GM19239 (cell line): ENCODE measurements at places on chromosomes 3 and 15.

DNA sequence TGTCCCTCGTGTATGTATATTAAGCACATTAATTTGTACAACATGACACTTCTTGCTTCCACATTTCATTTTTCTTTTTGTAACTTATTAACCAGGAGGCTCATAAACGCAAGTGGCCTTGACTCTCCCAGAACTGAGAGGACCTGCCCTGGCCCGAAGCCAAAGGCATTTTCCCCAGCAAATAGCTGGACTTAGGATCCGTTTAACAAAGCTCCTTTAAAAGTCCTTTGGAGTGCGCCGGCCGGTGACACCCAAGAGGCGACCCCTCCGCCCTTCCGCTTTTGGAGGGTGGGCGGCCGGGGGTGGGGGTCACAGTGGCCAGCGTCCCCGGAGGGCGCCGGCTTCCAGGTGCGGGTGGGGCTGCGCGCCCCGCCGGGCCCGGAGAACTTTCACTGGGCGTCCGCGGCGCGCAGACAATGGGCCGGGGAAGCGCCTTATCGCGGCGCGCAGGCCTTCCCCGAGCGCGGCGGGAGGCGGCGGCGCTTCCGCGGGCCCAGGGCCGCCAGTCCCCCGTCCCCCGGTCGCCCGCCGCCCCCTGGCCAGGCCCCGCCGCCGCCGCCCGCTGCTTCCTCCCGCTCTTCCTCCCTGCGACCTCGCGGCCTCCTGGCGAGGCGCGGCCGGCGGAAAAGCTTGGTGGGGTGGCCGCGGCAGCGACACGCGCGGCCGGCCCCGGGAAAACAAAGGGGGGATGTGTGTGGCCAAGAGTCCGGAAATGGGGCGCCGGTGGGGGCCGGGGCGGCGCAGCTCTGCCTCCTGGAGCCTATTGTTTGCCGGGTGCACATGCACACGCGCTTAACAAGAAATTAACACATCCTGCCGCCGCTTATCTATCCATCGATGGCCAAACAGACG is 613.4 kb downstream of the MCTP2 start:
- no peak for DNase-seq

- no peak for DNase-seq
Measured at GRCh38 chr3:129525341-129525968, 3.0 kb upstream of the RHO start.

- no peak for DNase-seq
Measured at GRCh38 chr15:81363718-81364500, 10.1 kb downstream of the TMC3 start.

DNA sequence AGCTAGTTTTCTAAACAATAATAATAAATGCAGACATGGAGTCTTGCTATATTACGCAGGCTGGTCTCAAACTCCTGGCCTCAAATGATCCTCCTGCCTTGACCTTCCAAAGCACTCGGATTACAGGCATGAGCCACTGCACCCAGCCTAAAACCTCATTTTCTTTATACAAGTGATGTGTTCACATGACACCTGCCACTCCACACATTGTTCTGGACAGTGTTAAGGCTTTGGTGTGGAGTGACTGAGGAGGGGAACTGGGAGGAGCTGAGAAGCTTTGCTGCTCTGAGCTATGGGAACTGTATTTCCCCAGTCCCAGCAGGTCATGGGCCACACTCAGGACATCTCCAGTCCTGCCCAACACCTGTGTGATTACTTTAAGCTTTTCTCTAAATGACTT is 380.0 kb downstream of the LRTM1 start:
- DNase-seq = no peak

GRCh38 chr15:90259524-90259923 is 5.9 kb upstream of the NGRN start:
- no peak for DNase-seq

DNA sequence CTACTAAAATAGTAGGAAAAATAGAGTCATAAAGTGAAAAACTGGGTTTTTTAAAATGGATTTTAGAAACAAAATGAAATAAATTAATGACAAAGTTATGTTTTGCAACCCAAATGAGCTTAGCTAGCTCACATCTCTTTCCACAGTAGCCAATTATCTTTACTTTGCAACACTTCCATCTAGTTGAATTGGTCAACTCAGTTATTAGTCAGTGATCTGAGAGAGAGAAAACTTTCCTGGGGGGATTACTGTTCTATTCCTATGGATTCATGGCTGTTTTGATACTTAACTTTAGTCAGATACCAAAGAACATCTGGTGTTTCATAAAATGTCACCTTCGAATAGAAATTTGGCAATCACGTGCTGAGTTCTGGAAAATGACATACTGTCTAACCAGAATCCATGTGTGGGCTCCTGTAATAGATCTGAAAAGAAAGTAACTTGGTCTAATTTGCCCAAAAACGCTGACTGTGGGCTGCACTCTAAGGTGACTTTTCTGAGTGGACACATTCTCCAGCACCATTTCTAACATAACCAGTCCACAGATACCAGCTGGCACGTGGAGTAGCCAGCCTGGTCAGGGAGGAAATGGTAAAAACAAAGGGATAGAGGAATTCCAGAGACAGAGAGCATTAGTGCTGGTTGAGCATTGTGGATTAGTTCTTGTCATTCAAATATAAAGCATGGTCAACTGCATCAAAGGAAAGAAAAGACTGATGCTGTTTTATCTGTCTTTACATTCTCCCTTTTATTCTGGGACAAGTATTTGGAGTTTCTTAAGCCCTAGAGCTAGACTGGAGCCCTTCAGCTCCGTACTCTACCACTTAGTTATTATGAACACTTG is 45.2 kb upstream of the CCDC80 start:
- DNase-seq = no peak

GRCh38 chr15:27179789-27180188 is 208.8 kb downstream of the GABRG3 start:
- DNase-seq = no peak

DNA sequence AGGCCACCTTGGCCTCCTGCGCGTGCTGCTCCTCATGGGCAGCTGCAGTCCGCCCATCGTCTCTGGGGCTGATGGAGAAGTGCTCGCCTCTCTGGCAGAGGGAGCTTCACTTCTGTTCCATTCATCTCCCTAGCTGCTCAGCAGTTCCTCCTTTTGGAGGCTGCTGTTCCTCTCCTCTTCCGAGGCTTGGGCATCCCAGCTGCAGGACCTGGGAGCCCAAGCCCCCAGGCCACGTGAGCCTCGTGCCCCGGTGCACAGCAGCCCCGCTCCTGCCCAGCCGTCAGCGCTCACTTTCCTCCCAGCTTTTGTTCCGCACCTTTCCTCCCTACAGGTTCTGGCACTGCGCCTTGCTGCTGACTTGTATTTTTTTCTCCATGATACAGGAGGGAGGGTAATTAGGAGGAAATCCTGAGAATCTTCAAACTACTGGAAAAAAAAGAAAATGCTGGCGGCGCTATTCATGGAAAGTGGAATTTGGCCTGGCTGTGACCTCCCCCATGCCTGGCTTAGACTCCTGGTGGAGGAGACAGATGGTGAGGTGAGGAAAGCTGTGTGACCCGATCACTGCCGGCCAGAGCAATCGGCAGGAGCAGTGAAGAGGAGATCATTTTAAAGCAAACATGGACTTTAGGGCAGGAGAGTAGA is 210.1 kb downstream of the CHST2 start:
- DNase-seq = no peak

DNA sequence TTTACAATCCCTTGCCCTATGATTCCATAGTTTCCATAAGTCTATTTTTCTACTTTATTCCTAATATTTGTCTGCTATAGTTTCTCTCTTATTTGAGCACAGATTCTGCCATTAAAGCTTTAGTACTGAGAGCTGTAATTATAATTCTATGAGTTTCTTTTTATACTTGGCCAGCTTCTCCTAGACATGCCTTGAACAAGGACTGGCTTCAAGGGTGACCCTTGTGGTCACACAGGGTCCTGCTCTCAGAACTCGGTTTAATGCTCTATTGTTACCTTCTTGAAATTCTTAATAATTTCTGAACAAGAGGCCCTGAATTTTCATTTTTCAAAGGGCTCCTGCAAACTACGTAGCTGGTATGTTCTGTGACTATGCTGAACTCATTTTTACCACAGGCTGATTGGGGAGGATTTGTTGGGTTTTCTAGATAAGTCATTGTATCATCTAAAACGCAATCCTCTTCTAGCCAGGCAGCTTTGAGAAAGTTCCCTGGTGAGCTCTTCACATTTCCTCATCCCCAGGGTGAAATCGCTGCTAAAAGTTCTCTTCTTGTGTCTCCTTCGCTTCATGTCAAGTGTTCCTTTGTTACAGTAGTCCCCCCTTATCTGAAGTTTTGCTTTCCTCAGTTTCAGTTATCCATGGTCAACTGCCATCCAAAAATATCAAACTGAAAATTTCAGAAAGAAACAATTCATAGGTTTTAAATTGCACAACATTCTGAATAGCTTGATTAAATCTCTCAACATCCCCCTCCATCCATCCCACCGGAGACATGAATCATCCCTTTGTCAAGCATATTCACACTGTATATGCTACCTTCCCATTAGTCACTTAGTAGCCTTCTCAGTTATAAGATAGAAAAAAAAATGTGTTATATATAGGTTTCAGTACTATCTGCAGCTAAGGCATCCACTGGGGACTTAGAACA is 12.6 kb upstream of the PLCL2 start:
- no peak for DNase-seq

- DNase-seq = no peak
Measured at GRCh38 chr3:139548801-139549200, 9.3 kb upstream of the RBP1 start.

DNA sequence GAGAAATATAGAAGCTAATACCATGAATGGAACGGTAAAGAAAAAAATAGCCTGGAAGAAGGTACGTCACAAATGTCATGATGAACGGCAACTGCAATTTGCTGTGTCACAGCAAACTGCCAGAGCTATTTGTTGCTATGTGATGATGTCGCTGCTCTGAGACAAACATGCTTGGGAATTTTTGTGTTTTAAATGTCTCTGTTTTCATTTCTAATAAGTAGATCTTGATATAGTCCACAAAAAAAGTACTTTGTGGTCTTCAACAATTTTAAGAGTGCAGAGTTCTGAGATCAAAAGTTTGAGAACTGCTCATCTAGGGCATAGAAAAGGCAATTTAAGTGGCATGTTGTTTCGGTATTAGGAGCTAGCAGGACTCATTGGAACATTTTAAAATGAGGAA is 4.3 kb upstream of the NR1D2 start:
- no peak for DNase-seq

- DNase-seq = no peak
Measured at GRCh38 chr3:149613988-149614387, 43.8 kb downstream of the WWTR1 start.

DNA sequence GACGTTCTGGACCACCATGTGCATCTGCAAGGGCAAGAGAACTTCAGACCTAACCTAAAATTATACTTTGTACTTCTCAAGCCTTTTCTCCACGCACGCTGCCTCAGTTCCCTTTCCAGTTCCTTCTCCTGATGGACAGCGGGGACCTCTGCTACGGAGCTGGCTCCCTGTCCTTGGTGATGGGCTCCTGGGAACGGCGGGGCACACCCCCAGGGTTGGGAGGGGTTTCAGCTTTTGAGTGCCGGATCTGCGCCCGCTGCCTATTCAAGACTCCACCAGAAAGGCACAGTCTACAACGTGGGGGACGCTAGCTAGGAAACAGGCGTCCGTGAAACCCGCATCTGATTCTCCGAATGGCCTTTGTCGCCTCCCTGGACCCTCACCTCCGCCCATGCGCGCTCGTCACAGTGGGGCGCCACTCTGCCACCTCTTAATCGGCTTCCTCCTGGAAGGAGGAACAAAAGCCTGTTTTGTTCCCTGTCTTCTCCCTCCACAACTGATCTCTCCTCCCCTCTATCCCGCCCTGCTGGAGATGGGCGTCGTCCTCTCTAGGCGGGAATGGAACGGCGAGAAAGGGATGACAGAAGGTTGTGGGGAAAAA is 2.2 kb downstream of the GPR149 start:
- no peak for DNase-seq

DNA sequence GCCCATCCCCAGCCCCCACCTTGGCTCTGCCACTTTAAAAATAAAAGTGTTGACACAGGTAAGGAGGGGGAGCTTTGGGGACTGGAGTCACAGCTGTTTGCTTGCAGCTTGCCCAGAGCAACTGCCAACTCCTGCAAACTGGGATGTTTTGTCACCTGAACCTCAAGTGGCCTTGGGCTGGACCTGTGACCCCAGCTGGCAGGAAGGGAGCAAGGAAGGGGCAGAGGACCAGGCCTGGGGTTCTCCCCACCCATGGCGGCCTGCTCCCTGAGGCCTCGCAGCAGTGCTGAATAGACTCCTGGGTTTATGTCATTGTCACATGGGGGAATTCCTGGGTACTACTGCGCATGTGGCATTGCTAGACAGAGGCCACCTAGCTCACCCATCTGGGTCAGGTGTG is 246.9 kb upstream of the TLE3 start:
- no peak for DNase-seq

GRCh38 chr3:53482227-53482626 is 12.2 kb upstream of the CACNA1D start:
- no peak for DNase-seq

DNA sequence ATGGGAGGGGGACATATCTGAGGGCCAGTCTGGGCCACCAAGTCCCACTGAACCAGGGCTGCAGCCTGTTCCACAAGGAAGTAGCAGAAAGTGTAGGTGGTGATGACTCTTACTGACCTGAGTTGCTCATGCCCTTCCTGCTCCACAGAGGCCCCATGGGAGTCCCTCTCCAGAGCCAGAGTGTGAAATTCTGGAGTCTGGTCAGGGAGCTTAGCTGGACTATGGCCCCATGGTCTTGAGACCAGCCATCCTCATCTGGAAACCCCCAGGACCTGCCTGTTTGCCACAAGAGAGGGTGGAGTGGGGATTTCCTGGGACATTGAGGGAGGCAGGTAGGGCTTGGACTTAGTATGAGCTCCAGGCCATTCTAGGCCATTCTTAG is 3.0 kb downstream of the SPINT1 start:
- DNase-seq = no peak

- DNase-seq = no peak
Measured at GRCh38 chr3:111787556-111788463, 71.3 kb upstream of the PHLDB2 start.

DNA sequence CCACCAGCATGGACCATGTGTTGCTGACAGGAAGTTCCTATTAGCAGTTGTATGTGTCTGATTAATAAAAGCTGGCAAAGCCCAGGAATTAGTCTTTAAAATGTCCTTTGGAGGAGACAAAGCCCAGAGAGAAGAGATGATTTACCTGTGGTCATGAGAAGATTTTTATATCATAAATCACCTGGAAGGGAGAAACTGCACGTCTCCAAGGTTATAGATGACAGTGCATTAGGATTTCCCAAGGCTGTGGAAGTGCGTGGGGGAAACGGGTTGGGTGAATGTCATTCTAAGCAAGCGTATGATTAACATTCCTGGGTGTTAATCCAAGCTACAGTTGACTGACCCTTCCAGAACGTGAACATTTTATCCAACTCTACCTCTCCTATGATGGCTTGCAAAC is 76.6 kb downstream of the SLC6A11 start:
- no peak for DNase-seq

DNA sequence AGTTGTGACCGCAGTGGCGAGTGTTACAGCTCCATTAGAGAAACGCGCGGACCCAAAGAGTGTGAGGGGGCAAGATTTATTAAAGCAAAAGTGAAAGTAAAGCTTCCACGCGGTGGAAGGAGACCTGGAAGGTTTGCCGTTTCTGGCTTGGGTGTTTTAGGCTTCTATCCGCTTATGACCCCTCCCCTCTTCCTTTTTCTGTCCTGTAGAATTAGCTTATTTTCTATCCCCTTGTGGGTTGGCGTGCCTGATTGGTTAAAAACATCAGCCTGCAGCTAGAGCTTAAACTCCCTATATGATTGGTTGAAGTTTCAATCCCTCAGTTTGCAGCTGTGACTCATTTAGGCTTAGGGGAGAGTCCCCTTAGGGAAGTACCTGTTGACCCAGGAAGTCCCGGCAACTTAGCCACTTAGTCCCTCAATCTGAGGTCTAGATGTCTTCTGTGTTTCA is 39.6 kb downstream of the C3orf38 start:
- no peak for DNase-seq
